Fibroblast of skin of scalp (primary cell): ENCODE measurements at places on chromosomes 13 and 19.

DNA sequence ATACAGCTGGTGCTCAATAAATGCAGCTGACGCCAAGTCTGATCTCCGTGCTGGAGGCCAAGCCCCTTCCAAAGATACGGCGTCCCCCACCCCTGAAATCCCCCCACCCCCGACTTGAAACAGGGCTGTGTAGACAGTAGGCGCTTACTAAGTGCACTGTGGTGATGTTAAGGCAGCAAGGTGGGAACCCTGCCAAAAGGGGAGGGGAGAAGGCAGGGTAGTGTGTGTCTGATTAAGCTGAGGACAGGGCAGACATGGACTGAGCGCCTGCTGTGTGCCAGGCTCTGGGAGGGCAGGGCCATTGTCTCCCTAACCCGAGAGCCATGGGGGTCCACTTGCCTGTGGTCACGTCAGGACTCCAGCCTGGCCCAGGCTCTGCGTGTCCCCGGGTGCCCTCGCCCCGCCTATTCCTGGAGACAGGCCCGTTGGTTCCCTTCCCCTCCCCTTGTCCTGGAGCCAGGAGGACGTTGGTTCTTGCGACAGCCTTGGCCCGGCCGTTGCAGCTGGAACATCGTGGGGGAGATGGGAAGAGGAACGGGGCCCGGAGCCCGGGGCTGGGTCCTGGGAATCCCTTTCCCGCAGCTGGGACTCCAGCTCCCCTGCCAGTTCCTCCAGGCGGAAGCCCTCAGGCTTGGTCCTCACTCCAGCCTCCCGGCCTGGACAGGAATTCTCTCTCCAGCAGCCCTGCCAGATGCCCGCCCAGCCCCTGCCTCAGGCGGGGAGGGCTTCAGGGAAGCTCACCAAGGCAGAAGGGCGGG, 1.7 kb upstream of the ELANE start:
- DNase-seq, result peak; percentile 93

DNA sequence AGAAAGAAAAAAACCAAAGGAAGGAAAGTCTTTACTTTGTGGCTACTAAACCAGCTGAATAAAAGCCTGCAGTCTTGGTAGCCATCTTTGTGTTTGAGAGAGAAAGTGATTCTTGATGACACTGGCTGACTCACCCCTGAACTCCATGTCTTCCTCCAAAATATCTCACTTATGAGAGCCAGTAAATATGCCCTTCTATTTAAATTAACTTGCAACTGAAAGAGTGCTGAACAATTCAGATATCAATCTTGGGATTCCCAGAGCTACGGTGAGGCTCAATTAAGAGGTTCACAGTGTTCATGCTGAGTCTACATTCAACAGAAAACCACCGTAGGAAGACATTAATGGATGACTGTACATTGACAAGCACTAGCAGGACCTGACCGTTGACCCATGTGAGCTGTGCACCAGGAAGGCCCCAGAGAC, 57.9 kb downstream of the KCTD12 start:
- no peak for DNase-seq

DNA sequence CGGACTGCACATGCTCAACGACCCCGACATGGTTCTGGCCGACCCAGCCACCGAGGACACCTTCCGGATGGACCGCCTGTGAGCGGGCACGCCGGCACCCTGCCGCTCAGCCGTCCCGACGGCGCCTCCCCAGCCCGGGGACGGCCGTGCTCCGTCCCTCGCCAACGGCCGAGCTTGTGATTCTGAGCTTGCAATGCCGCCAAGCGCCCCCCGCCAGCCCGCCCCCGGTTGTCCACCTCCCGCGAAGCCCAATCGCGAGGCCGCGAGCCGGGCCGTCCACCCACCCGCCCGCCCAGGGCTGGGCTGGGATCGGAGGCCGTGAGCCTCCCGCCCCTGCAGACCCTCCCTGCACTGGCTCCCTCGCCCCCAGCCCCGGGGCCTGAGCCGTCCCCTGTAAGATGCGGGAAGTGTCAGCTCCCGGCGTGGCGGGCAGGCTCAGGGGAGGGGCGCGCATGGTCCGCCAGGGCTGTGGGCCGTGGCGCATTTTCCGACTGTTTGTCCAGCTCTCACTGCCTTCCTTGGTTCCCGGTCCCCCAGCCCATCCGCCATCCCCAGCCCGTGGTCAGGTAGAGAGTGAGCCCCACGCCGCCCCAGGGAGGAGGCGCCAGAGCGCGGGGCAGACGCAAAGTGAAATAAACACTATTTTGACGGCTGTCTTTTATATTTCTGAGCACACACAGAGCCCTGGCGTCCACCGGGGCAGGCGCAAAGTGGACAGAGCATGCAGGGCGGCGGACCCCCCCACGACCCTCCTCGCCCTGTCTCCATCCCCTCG, 13.6 kb downstream of the COMP start:
- no peak for DNase-seq

DNA sequence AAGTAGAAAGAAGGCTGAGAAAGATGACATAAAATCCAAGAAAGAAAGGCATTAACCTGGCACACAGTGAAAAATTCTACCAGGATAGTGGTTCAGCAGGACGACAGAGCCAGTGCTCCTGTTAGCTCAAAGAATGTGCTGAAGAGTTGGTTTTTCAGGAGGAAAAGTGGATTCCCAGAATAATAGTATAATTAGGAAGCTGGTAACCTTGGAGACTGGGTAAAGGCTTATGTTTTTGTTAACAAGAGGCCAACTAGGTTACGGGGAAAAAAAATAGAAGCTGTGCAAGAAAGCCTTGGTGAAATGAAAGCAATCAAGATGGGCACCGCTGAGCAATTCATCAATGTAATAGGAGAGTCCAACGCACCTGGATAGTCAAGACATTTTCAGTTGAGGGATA, 54.7 kb downstream of the SLC15A1 start:
- no peak for DNase-seq

DNA sequence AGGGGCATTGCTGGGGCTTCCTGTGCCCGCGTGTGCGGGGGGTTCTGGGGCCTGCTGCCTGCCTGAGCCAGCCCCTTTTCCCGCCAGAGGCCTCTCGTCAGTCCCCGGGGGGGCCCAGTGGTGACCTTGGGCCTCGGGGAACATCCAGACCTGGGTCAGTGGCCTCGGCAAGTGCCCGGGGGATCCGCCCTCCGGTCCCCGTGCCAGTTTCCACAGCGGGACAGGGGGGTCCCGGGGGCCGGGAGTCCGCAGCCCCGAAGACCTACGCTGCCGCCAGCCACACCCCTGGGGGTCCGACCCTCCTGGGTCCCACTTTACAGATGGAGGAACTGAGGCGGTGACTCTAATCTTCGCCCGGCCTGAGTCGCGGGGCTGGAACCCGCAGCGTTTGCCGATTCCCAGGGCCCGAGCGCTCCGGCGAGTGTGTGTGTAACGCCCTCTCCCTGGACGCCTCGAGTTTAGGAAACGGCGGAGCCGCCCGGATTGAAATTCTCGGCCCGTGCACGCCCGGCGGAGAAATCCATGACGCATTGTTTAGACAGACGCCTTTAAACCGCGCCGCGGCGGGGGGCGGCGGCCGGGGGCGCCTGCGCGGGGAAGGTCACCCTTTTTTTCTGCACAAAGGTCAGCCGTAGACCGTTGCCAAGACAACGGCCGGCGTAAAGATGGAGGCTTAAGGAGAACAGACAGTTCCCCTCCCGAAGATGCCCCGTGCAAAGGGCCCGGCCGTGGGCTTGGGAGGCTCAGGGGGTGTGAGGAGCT, 39.3 kb downstream of the EFNA2 start:
- DNase-seq, result peak; percentile 91

- no peak for DNase-seq
Observed at GRCh38 chr13:97896446-97896845, 57.0 kb upstream of the IPO5 start.

DNA sequence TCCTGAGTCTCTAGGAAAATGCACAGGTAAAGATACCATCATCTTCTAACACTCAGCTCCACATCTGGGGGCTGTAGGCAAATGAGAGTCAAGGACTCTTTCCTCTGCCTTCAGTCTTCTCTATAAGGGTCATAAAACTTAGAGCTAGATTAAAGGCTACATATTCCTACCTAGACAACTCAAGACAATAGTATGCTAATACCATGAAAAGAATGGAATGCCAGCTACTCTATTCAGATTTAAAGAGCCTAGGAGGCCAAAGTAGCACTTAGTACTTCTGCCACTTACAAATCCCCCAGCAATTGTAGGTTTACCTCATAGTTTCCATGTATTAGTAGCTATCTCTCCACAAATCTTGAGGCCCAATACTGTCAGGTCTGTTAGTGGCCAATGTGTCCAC, 453.0 kb downstream of the SLITRK5 start:
- DNase-seq, result no peak

DNA sequence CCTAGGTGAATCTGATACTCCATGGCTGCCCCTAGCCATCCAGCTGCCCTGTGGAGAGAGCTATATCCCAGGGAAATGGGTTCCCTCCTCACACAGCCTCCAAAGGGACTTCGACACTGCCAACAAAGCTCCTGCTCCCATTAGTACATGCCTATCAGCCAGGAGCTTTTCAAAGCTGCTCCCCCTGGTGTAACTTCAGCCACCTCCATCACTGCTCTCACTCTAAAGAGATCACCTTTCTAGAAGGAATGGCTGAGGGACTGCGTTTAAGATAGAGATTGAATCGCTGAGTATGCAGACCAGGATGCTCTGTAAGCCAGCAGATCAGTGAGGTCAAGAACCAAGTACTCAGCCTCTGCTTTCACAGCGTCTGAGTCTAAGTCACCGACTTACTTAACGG, 213.7 kb downstream of the NALCN start:
- no peak for DNase-seq

DNA sequence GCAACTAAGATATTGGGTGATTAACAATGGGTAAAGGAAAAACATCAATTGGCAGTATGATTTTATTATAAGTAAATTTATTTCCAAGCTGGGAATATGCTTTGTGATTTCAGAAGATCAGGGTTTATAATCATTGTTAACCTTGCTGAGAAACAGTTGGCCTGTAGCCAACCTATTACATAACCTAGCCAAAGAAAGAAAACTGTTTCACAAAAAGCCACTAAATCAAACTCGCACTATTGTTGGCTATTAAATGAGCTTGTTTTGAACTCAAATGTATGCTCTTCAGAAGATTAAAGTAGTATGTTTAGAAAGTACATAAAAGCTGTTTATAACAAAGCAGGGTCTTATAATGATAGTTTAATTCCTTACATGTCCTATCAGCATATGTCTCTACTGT, 151.7 kb downstream of the LHFPL6 start:
- no peak for DNase-seq

DNA sequence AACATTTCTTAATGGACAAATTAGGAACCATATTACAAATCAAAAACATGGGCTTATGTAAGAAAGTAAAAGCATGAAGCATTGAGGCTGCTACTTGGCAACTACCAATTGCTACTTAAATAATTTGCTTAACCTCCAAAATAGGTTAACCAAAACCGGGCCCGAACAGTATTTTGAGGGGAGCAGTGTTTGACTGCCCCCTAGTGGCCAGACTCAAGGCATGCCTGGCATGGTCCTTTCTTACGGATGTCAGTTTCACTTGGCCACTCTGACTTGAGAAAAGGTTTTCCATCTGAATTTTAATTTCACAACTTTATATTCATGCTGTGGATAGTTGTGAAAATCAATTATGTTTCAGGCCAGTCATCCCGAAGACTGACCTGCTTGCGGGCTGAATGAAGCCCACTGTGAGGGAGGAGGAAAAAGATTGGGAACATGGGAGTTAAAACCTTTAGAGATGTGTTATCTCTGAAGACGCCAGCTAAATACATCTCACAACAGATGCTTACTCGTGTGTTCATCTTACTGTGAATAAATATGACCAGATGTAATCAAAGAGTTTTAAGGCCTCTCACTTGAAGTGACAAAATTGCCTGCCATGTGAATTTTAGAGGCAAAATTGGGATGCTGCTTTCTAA, 2.9 kb downstream of the RXFP2 start:
- peak; percentile 73 for DNase-seq

DNA sequence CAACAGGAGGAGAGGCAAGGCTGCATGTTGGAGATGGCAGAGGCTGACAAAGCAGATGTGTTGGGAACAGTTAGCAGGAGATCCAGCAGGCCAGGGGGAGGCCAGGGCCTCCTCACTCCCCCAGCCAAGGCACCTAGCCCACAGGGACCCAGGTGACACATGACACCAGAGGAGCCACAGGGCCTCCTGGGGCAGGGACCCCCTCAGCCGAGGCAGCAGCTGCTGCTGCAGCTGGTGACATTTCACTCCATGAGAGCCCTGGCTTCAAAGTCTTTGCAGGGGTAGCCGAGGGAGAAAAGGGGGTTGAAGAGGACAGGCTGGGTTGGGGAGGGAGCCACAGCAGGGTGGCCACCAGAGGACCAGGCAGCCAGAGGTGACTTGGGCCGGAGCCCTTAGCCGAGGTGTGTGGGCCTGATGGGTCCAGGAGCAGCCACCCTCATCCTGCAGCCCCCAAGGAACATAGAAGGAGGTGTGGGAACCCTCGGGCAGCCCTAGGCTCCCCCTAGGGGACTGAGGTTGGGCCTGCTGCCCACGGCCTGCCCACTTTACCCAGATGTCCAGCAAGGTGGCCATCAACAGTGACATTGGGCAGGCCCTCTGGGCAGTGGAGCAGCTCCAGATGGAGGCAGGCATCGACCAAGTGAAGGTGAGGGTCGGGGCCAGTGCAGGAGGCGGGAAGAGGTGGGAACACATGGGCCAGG, at the start of gene GNG14:
GNG14 (plus strand) TSS at position 503 of the 701 bp plus-strand sequence; CDS start at position 554, 51 bp downstream.
- no peak for DNase-seq

DNA sequence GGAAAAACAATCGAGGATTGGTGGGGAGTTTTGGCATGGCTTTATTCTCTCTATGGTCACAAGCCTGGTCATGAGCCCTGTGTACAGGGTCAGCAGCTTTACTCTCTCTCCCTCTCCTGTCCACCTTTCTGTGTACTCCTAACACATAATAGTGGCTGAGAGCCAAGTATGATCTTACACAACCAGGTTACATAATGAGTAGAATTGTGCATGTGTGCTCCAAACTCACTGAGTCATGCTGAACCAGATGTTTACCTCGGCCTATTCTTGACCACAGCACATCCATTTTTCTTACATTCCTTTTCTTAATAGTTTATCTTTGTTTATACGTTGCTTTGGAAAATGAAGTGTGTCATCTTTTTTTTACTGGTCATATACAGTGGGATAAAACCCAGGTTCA, 53.1 kb downstream of the ZNF254 start:
- peak; percentile 12 for DNase-seq

GRCh38 chr19:5003781-5004180, 34.9 kb downstream of the KDM4B start:
- peak; percentile 38 for DNase-seq

- no peak for DNase-seq
Observed at GRCh38 chr13:44263751-44264620, 109.6 kb upstream of the SERP2 start.

GRCh38 chr19:46371371-46371901, 24.5 kb downstream of the PPP5C start:
- DNase-seq, result peak; percentile 31
